Pulmonary artery endothelial cell (primary cell): ENCODE measurements at places on chromosomes 4 and X.

DNA sequence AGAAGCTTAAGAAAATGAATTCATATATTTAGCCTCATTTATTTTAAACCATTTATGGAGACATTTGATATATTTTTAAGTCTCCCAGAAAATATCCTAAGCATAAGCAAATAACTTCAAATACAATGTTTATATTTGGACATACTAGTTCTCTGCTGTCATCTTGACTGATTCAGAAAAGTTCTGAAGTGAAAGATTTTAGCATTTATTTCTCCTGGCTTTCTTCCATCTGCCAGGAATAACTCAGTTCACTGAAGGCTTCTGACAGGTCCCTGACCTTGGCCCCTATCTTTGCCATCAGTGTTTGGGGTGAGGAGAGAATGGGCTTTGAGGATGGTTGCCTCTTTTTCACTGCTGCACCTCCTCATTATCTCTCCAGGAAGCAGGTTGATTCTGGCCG, 115.7 kb downstream of the SLIT2 start:
- no peak for DNase-seq

GRCh38 chrX:129678614-129679195, 23.9 kb upstream of the APLN start:
- no peak for DNase-seq

- no peak for DNase-seq
Observed at GRCh38 chr4:1898681-1899080, 27.5 kb downstream of the NSD2 start.

DNA sequence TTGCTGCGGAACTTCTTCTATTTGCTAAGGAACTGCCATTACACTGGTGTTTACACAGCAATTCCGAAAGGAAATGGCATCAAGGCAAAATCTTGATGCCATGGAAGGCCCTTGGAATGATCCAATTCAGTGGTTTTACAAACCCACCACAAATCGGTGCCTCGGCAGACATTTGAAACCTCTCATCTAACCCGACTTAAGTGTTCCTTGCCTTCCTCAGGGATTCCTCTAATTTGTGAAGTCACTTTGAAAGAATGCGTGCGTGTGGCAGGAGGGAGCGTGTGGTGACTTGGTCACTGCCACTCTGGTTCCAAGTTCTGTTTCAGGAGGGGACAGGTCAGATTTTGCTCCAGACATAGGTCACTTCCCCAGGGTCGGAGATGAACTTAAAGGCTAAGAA, 4.8 kb downstream of the NOP14 start:
- DNase-seq = no peak

DNA sequence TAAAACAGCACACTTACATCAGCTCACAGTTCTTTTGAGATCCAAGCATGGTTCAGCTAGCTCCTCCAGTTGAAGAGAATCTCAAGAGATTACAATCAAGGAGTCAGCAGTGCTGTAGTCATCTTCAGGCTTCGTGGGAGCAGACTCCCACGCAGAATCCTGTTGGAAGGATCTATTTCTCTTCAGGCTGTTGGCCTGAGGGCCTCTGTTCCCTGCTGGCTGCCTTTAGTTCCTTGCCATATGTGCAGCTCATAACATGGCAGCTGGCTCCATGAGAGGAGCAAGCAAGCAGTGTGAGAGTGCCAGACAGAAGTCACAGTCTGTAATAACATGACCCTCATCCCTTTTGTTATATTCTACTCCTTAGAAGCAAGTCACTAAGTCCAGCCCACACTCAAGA, 168.6 kb downstream of the COX18 start:
- no peak for DNase-seq

- no peak for DNase-seq
Observed at GRCh38 chr4:121358473-121358872, 22.3 kb downstream of the QRFPR start.

DNA sequence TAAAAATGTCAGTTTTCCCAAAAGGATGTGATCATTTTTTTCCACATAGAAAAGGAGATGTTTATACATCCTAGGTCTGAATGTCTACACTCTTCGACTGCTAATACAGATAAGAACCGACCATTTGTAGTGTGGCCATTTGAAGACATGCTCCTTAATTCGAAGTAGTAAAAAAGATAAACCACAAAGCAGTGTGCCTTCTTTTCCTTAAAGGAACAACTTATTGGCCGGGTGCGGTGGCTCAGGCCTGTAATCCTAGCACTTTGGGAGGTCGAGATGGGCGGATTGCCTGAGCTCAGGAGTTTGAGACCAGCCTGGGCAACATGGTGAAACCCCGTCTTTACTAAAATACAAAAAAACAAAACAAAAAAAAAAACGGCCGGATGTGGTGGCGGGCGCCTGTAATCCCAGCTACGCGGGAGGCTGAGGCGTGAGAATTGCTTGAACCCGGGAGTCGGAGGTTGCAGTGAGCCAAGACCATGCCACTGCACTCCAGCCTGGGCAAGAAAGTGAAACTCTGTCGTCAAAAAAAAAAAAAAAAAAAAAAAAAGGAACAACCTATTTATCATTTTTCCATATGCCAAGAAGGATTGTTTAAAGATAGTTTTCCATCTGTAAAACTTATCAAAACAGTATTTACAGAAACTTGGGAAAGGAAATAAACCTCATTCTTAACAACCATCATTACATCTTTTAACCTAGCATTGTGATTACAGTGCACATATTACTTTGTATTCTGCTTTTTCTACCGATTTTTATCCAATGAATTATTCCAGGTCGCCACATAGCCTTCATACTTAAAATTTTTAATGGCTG, 2.6 kb downstream of the INTS6L start:
- no peak for DNase-seq

- no peak for DNase-seq
Observed at GRCh38 chr4:89298155-89298554, 9.4 kb downstream of the GPRIN3 start.

GRCh38 chr4:6221851-6222760, 21.8 kb upstream of the JAKMIP1 start:
- DNase-seq = no peak
